Vagina (tissue), 2 donors: ENCODE measurements at places on chromosomes 5 and 9. TPM values are rescaled to one million over a fixed set of nuclear protein-coding genes. Genes with fewer than 3 reads are reported as not detected.

- DNase-seq = no peak
- no peak overlapping the region for H3K27ac ChIP-seq
- H3K36me3 ChIP-seq = no peaks in the 10 kb centered on the region
- peaks cover 5% of the 10 kb centered on the region for H3K27me3 ChIP-seq
- no peak overlapping the region for H3K4me3 ChIP-seq
Observed at GRCh38 chr9:127754099-127755060, 19.3 kb upstream of the TOR2A start.

- no peak overlapping the region for H3K4me3 ChIP-seq
- H3K27ac ChIP-seq = no peak overlapping the region
- peaks cover 10% of the 10 kb centered on the region for H3K4me1 ChIP-seq
Observed at GRCh38 chr5:93427316-93427715, 153.7 kb downstream of the NR2F1-AS1 start.

Gene RGS7BP
- total RNA-seq = 11.8 TPM

Gene ZNF608
- 20.6 TPM for total RNA-seq

DNA sequence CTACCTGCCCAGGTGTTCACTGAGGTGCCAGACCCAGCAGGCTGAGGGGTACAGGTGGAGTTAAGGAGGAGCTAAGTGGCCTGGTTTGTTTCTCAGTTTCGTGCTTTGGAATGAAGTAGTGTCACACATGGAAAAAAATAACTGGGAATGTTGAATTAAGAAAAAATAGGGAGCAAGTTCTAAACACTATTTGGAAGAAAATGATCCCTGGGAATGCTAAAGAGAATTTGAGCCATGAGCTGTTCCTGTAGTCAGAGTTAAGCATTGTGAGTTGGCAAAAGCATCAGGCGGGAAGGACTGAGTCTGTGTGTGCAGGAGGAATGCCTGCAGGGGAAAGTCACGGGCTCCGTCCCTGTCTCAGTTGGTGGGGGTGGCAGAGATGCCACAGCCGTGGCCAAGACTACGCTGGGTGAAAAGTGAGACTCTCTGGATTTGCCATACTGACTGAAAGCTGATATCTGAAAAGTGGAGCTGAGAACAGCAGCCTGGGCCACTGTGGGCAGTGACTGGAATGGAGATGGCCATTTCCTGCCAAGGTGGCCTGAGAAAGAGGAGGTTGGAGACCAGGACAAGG, 37.0 kb downstream of the SYK start:
- no peak for DNase-seq
- no peaks in the 10 kb centered on the region for H3K36me3 ChIP-seq
- no peak overlapping the region for H3K27ac ChIP-seq
- no peaks in the 10 kb centered on the region for H3K4me1 ChIP-seq

Gene CFAP77
- total RNA-seq = not detected

Gene SPTAN1
- total RNA-seq = 292 TPM

DNA sequence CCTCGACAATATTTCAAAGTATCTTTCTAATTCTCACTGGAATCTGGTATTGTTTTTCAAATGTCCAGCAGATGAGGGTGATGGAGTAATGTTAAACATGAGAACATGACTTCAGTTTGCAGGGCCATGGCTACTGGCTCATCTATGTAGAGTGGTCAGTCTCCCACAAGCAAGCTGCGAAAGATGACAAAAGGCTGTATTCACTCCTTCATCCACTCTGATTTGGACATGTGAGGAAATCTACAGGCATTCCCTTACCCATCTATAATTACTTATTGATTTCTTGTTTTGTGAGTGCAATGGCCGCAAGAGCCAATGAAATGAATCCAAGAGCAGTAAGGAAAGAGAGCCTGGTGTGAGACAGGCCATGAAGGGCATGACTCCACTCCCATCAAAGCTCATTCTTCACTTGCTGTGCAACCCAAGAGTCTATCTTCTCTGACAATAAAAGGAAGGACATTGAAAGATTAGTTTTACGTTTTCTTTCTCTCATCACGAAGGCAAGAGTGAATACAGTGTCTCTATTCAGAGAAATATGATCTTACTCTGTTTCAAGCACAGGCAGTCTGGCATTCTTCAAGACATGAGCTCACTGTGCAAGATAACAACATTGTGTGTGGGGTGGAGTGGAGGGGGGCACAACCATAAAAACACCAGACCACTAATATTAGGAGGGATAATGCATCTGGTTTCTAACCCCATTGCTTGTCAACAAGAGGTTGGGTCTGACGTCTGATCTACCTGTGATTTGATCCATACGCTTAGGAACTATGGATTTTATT, 249.6 kb upstream of the DAP start:
- H3K4me3 ChIP-seq = no peak overlapping the region
- no peaks in the 10 kb centered on the region for H3K27me3 ChIP-seq
- DNase-seq = no peak
- H3K27ac ChIP-seq = no peak overlapping the region
- H3K36me3 ChIP-seq = no peaks in the 10 kb centered on the region

- H3K36me3 ChIP-seq = no peaks in the 10 kb centered on the region
- H3K27me3 ChIP-seq = no peaks in the 10 kb centered on the region
- no peaks in the 10 kb centered on the region for H3K4me1 ChIP-seq
- H3K27ac ChIP-seq = no peak overlapping the region
- no peak overlapping the region for H3K4me3 ChIP-seq
- DNase-seq = no peak
Observed at GRCh38 chr5:103973669-103974068, 411.1 kb upstream of the NUDT12 start.

DNA sequence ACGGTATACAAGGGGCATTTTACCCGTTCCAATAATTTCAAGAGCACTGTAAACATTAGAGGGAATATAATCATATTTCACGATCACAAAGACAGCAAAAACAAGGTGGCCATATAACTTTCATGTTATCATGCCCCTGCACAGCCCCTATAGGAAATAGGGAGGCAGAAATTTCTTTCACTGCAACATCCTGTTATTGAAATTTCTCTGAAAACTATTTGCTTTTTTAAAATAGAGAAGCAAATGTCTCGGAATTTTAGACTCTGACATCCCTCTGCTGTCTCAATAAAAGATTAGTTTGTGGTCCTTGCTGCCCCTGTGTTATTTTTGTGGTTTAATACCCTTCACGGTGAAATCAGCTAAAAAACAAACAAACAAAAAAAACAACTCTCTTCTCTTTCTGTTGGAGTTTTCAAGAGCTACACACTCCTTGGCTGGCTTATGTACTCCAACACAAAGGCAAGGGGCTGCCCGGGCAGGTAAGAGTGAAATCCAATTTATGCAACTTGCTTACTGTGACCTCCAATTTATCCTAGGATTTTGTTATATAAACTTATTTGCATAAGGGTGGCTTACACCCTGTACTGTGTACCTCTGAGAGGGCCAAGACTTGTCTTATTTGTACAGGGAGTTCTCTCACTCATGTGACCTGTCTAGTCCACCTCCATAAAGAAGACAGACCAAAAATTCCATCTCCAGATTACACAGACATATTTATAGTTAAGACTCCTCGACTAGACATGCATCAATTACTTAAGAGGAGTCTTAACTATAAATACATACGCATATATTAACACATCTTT, 223.6 kb downstream of the MLLT3 start:
- H3K4me1 ChIP-seq = no peaks in the 10 kb centered on the region
- no peaks in the 10 kb centered on the region for H3K36me3 ChIP-seq
- DNase-seq = no peak
- no peak overlapping the region for H3K4me3 ChIP-seq
- no peaks in the 10 kb centered on the region for H3K27me3 ChIP-seq
- no peak overlapping the region for H3K27ac ChIP-seq

Gene SLIT3
- 52.8 TPM for total RNA-seq

Gene NUTM2F
- not detected for total RNA-seq

DNA sequence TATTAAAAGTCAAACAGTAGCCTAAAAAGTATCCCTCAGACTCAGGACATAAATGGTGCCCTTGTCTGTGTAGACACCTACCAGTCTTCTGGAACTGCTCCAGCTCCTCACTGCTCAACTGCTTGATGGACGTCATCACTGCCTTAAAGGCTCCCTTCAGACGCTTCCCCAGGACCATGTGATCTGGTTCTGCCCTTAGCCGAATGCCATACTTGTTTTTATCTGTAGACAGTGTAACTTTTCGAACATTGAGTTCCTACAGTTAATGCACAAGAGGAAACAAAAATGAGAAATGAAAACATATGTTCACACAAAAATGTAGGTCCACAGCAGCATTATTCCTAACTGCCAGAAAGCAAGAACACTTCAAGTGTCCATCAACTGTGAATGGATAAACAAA, 46.2 kb downstream of the IARS1 start:
- no peak for DNase-seq
- no peak overlapping the region for H3K4me3 ChIP-seq
- no peak overlapping the region for H3K27ac ChIP-seq
- H3K36me3 ChIP-seq = peaks cover 2% of the 10 kb centered on the region

Gene FBN2
- total RNA-seq = 0.49 TPM

Gene TIFAB
- not detected for total RNA-seq

- no peaks in the 10 kb centered on the region for H3K27me3 ChIP-seq
- H3K4me1 ChIP-seq = no peaks in the 10 kb centered on the region
- H3K36me3 ChIP-seq = no peaks in the 10 kb centered on the region
- H3K4me3 ChIP-seq = no peak overlapping the region
- no peak for DNase-seq
Observed at GRCh38 chr9:123787416-123787815, 142.5 kb downstream of the DENND1A start.

- no peaks in the 10 kb centered on the region for H3K36me3 ChIP-seq
- no peaks in the 10 kb centered on the region for H3K27me3 ChIP-seq
- no peak for DNase-seq
Observed at GRCh38 chr5:40733434-40733833, 22.3 kb downstream of the TTC33 start.

Gene PRDM9
- not detected for total RNA-seq

GRCh38 chr5:6419340-6419852, 29.3 kb upstream of the UBE2QL1 start:
- H3K4me1 ChIP-seq = peaks cover 8% of the 10 kb centered on the region
- no peaks in the 10 kb centered on the region for H3K27me3 ChIP-seq
- peak; percentile 54 for DNase-seq

Gene SHOC1
- 0.25 TPM for total RNA-seq

GRCh38 chr5:167217097-167217743, 1074.2 kb upstream of the WWC1 start:
- no peak overlapping the region for H3K4me3 ChIP-seq
- DNase-seq = no peak

Gene NOXA1
- total RNA-seq = 2.9 TPM

GRCh38 chr5:100900796-100901781, 2.0 kb downstream of the ST8SIA4 start:
- DNase-seq = peak; percentile 89
- peak overlapping the region; percentile 62 for H3K4me3 ChIP-seq
- H3K27ac ChIP-seq = peak overlapping the region; percentile 80
- no peaks in the 10 kb centered on the region for H3K27me3 ChIP-seq
- no peaks in the 10 kb centered on the region for H3K36me3 ChIP-seq

DNA sequence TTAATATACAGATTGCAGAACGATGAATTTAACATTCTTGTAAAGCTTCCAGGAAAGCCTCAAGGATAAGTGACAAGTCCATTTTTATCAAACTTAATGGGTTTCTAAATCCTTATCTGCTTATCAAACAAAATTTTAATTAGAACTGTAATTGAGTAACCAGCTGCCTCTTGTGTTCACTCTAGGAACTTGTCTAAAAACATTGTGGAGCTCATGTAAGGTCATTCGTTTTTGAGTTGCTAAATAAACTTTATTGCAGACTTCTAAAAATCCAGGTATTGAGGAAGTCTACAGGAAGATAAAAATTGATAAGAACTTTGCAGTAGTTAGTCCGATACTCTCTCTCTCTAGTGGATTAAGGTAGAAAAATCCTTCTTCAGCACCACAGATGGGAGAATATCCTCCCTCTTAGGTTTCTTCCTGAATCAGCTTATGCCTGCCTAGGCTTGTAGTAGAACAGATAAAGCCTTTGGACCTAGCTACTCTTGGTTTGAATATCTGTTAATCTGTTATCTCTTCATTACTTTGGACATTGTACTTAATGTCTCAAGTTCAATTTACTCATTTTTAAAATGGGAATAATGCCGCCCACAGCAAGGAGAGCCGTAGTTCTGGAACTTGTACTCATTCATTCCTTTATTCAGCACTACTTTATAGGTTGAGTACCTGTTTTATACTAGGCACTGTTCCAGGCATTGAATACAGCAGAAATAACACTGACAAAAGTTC, 60.0 kb upstream of the DHFR start:
- no peaks in the 10 kb centered on the region for H3K36me3 ChIP-seq
- no peak for DNase-seq
- no peaks in the 10 kb centered on the region for H3K27me3 ChIP-seq
- no peak overlapping the region for H3K4me3 ChIP-seq
- H3K27ac ChIP-seq = no peak overlapping the region

DNA sequence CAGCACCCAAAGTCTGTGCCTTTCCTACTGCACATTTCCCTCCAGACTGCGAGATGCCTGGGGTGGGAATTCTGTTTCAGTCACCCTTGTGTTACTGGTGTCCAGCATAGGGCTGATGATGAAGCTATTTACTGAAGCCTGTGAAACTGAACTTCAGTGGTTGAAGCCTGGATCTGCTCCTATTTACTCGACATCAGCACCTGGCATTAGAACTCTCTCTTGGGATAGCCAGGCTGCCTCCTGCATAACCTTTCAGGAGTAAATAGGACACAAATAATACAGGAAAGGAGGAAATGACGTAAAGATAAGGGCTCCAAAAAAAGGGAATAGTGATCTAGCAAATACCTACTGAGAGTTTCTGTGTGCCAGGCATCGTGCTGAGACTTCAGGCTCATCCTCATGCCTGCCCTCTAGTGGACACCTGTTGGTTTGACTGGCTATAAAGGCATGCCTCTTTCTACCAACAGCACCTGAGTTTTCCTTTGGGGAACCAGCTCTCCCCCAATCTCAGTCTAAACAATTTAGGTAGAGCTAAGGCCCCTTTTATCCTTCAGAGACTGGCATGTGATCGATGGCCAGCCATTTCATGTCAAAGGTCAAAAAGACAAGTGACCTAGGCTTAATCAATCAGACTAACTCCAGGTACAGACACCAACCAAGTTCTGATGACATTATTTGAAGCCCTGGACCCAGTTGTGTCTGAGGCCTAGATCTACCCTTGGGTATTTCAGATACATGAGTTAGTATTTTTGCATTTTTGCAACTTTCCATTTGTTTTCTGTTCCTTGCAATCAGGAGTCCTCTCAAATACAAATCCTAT, 192.1 kb upstream of the TRIM32 start:
- no peaks in the 10 kb centered on the region for H3K36me3 ChIP-seq
- H3K4me1 ChIP-seq = peaks cover 14% of the 10 kb centered on the region
- H3K4me3 ChIP-seq = no peak overlapping the region
- H3K27me3 ChIP-seq = no peaks in the 10 kb centered on the region
- H3K27ac ChIP-seq = no peak overlapping the region

Gene CSF1R
- total RNA-seq = 21.4 TPM

DNA sequence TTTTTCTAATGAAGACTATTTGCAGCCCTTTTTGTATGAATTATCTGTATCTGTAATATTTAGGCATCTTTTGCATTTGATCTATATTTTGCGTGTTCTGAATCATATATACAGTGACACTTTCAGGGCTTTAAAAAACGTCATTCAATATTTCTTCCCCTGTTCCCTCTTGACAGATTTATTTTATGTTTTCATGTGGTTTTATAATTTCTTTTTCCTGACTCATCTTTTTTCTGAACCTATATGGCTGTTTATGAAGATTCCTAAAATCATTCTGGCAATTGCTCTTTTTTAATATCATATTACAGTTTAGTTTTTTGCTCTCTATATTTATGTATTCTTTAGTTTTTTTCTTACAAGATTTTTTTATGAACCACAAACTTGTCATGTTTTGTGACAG, 67.6 kb downstream of the SMARCA2 start:
- no peak overlapping the region for H3K27ac ChIP-seq
- no peak overlapping the region for H3K4me3 ChIP-seq
- DNase-seq = no peak
- H3K27me3 ChIP-seq = no peaks in the 10 kb centered on the region
- H3K36me3 ChIP-seq = peaks cover 70% of the 10 kb centered on the region
- no peaks in the 10 kb centered on the region for H3K4me1 ChIP-seq
